ENCODE measurements at places on chromosomes 12 and 14.

GRCh38 chr14:68157971-68158371, 338.4 kb downstream of the RAD51B start:
- no peak for DNase-seq

DNA sequence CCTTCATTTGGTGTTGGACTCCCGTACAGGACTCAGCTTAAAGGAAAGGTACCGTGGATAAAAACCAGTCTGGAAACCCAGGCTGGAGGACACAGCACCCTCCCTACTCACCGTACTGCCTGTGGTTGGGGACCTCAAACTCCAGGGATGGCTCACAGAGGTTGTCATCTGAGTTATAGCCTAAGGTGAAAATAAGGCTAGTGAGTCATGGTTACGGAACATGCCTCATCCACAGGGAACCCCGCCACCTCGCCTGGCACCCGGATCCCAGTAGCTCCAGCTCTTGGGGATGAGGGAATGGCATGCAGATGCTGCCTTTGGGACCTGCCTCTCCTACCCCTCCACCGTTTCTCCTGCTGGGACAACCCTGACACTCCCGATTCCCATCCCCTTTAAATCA, 36.8 kb upstream of the GPR68 start:
- no peak for DNase-seq

- DNase-seq = no peak
These were observed 504.9 kb downstream of the VRK1 start for GRCh38 chr14:97301931-97302559.

- no peak for DNase-seq
These were observed 7.9 kb upstream of the ITFG2 start for GRCh38 chr12:2804393-2805142.

DNA sequence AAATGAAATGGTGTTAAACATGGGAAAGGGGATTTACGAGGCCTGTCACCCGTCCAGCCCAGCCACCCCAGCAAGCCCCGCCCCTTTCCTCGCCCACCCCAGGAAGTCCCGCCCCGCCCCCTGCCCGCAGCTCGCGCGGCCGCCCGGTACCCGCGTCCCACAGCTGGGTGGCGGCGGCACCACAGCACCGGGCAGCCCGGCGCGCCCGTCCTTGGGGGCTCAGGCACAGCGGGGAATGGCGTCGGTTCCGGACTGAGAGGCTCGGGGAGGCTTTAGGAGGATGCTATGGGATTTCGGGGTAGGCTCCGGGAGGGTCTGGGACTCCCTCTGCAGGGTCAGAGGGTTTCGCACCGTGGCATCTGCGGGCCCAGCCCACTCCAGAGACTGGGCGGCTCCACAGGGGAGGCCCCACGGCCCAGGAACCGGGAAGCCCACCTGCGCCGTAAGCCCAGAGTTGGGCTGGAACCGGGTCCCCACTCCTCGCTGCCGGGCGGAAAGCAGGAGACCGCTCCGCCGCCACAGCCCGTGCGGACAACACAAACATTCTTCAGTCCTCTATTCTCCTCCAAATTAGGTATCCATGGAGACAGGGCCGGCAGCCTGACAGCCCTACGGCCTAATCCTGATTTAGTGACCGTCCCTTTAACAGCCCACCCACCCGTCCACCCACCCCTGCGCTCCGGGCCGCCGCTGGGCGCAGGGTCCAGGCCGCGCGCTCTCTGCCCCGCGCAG, 1.4 kb downstream of the FIGNL2 start:
- no peak for DNase-seq

GRCh38 chr12:46379352-46379751, 6.8 kb upstream of the SLC38A2 start:
- DNase-seq = no peak

DNA sequence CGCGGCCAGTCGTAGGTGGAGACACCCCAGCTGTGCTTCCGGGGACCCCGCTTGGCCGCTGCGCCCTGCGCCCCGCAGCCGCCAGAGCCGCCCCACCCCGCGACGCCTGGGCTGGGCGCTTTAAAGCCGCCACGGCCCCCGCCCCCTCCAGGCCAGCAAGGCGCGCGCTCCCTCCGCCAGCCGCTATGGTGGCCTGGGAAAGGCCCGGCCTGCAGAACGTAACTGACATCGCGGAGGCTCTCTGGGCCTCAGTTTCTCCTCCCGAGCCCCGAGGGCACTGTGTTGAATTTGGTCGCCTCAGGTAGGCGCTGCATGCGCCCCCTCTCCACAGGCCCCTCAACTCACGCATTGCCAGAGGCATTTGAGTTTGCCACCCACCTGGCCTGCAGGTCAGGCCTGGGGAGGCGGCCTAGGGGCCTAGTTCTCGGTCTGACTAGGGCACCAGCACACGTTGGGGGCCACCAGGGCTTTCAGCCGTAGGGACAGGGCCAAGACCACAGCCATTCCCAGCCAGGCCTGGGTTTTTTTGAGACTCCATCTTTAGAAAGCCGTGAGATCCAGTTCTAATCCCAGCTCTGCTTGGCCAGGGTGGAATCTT, at the start of gene NGB:
NGB (minus strand) TSS at position 94 of the 598 bp plus-strand sequence. CDS start 269 bp downstream, outside the sequence.
- DNase-seq = no peak

- DNase-seq = no peak
These were observed 121.3 kb downstream of the PTPN11 start for GRCh38 chr12:112540021-112540420.

GRCh38 chr12:130832561-130833209, 6.4 kb downstream of the STX2 start:
- no peak for DNase-seq

DNA sequence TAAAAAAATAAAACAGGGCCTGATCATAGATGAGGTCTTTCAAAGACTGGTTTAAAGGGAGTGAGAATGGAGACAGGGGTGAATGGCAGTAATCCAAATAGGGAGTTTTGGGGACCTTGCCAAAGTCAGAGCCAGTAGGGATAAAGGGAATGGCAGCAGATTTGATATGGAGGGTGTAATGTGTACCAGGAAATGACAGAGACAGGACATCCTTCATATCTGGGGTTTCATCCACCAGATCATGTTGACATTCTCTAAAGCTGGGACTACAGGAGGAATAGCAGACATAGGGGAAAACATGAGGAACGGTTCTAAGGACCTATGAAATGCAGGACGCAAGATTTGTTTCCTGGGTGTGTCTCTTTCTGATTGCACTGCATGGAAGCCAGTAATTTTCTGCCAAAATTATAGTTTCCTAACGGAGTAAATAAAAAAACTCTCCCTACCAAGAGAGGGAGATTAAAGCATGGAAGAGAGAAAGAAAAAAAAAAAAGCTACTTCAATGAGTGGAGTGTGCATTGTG, 169.9 kb downstream of the PRKD1 start:
- no peak for DNase-seq

DNA sequence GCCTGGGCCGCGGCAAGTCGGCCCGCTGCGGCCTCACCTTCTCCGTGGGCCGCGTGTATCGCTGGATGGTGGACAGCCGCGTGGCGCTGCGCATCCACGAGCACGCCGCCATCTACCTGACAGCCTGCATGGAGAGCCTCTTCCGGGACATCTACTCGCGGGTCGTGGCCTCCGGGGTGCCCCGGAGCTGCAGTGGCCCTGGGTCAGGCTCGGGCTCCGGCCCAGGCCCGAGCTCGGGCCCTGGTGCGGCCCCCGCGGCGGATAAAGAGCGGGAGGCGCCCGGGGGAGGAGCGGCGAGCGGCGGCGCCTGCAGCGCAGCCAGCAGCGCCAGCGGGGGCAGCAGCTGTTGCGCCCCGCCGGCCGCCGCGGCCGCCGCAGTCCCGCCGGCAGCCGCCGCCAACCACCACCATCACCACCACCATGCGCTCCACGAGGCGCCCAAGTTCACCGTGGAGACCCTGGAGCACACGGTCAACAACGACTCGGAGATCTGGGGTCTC, 226.2 kb upstream of the CRY1 start:
- DNase-seq = no peak

GRCh38 chr12:124233041-124233796, 61.7 kb upstream of the RFLNA start:
- no peak for DNase-seq

DNA sequence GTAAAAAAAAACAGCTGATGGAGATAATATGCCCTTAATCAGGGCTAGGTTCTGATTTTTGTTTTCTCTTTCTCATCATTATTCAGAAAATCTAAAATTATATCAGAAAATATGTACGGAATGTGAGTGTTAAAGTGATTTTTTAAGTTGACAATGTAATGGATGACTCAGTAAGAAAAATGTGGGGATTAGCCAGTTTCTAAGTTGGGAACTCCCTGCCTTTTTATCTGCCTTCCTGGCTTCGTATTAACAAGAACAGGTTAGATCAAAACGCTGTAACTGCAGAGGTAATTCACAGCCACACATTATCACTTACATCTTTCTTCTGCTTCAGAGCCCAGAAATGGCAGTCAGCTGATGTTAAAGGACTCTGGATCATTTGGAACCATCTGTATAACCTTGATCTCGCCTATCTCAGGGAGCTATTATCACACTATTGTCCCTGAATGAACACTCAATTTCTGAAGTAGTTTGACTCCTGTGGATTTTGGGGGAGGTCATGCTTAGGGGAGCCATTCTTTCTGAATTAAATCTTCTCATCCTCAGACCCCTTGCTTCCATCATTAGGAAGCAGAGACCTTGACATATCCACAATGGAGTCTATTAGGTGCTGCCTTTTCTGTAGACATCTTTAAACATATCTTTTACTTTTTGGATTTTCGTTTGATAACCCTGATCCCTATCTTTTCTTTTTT, 135.7 kb upstream of the SLC16A7 start:
- no peak for DNase-seq

GRCh38 chr12:53113136-53113705, 9.9 kb downstream of the SOAT2 start:
- DNase-seq = no peak

GRCh38 chr12:2039034-2039433, 13.8 kb upstream of the CACNA1C start:
- DNase-seq = no peak

DNA sequence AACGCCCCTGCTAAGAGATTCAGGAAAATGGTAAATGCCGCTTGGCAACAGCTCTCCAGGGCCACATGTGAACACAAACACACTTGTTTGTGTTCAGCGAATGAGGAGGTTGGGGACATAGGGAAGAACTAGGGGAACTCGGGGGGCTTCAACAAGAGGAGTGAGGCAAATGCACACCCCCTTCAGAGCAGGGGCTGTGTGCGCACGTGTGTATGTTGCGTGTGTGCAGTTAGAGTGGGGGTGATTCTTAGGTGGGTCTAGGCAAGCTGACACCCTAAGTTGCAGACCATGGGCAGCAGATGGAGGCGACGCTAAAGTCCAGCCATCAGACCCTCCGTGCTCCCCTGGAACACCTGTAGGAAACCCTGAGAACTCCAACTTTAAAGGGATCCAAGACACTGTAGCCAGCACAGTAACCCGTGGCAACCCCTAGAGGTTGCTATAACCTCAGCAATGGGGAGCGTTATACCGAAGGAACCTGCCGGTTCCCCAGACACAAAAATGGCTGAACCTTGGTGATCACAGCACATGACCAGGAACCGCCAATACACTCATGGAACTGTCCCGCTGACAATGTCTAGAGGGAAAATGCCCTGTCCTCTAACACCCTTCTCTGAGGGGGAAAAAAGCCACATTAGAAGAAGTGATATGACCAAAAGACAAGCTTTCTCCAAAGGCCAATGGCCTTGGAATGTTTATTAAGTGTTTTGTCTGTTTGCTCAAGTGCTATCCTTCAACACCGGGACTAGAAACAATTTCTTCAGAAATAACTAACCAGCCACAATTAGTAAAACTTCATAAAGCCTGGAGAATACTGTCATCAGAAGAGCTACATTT, 86.5 kb upstream of the CEP83 start:
- DNase-seq = no peak

DNA sequence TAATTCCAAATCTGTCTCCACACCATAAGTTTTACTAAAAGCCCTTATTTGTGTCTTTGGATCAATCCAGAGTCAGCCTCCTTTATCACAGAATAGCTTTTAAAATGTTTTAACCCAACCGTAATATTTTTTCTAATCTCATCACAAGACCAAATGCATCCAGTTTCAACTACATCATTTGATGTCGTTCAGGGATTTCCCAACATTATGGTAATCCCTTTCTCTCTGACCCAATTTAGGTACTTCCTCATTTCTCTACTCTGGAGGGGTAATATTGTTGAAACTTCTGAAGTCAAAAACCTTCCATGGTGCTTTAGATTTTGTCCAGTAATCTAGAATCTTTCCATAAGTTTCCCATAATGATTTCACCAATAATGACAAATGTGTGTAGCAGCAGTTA, 596.8 kb downstream of the SOX5 start:
- DNase-seq = no peak
